CD4-positive, alpha-beta T cell treated with Interleukin-21 for 1 hour (primary cell): ENCODE measurements at places on chromosomes 2 and 18.

GRCh38 chr2:145815933-145816332 lies 1296.0 kb upstream of the ZEB2 start:
- DNase-seq: no peak

DNA sequence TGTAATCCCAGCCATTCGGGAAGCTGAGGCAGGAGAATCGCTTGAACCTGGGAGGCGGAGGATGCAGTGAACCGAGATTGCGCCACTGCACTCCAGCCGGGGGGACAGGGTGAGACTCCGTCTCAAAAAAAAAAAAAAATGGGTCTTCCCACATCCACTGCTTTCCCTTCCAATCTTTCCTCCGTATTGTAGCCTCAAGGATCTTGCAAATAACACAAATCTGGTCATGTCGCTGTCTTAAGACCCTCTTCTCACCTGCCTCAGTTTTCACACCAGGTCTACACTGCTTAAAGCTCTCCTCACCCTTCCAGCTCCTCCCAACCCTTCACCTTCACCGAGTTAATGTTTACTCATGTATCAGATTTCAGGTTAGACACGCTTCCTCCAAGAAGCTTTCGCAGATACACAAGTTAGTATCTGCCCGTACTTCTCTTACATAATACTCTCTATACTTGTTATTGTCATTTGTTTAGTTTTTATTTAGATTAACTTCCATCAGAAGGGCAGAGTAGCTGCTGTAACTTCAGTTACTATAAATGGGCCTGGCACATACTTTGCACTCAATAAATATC lies 1.5 kb downstream of the IER3IP1 start:
- no peak for DNase-seq

DNA sequence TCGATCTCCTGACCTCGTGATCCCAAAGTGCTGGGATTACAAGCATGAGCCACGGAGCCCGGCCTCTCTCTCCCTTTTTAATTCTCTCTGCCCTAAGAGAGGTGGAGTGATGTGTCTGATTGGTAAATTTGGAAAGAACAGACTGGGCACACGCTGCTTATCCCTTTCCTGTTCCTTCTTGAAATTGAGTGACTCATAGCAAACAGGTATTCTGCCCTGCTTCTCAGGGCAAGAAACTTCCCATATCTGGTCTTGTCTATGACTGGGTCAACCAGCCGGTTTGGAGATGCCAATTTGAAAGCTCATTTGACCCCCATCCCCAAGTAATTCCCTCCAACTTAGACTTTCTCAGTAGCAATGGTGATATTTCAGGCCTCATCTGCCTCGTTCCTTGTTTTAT lies 15.0 kb downstream of the LYPD1 start:
- no peak for DNase-seq

DNA sequence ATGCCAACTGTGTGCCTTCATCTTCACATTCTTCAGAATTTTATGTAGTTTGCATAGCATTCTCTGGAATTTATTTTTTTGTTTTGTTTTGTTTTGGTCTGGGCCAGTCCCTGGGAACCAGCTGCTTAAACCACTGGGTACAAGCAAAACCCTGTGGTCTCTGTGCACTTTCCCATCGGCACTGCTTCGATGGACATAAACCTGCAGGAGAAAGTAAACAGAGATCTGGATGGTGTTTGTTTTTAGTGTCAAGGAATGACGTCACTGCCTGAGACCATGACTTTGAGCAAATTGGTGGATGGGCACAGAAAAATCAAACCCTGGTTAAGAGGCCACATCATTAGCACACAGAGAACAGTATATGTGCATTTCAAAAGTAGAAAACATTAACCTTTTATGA lies 64.7 kb upstream of the RASGRP3 start:
- DNase-seq: no peak

DNA sequence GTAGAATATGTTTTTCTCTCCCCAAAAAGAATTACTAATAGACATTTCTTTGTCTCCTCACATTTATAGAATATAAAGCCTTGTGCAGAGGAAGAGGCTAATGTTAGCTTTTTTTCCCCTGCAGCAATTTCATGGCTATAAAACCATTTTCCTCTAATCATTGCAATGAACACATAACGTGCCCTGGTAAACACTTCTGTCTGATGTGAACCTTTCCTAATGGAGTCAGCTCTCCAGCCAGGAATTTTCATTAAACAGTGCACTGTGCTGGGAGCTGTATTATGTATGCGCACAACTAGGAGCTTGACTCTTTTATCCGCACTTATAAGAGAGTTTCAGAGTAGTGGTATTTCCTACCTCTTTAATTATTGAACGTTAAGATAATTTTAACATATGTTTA lies 63.9 kb upstream of the SPATS2L start:
- no peak for DNase-seq

- no peak for DNase-seq
These were observed 16.7 kb downstream of the DPYSL5 start for GRCh38 chr2:26864646-26865045.

DNA sequence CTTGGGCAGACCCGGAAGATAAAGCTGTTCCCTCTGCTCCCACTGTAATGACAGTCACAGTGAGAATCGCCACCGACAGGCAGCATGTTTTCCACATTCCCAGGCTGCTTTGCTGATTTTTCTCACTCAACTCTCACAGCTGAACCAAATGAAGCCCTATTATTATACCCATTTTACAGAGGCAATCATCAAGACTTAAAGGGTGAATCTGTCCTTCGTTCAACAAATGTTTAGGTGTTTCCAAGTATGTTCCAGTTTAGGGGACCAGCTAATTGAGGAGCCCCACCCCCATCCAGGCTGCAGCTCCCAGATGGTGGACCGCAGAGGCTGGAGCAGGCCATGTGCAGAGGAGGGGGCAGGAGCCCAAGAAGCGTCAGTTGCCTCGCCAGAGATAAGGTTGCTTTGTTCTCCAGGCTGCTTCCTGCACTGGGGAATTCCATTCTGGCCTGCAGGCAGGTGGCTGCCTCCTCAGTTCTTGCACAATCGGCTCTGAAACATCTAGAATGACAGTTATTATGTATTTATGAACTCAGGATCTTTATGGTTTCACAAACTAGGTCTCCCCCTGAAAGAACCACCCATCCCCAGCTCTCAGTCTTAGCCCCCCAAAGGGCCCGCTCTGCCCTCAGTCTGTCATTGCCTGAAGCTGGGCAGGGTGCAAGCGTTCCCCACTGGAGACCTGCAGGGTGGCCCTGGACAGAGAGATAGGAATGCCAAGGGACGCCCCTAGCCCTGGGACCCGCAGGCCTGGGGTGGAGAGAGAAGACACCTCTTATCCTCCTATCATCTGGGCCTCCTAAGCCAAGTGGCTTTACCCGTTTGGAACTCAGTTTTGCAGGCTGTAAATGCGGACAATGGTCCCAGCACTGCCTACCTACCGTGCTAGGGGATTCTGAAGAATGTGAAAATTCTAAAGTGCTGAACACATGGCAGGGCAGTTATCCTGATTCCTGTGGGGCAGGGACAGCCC lies 49.1 kb upstream of the MYCN start:
- no peak for DNase-seq

GRCh38 chr18:75052475-75052874 lies 156.5 kb downstream of the PTGR3 start:
- DNase-seq: no peak

DNA sequence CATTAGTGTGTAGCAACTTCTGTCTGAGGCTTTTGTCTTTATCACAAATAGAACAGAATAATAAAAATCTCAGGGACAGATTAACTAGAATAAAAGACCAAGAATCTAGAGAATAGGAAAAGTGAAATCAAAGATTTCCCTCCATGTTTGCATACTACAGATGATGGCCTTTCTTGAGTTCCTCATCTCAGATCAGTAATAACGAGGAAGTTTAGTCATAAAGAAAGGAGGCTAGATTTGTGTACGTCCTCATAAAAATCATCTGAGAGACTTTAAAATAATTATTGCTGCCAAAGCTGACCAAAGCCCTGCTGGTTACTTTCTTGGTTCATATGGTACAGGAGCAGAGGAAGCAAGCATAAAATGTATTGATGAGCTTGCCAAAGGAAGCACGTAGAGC lies 117.3 kb downstream of the MIB1 start:
- no peak for DNase-seq

DNA sequence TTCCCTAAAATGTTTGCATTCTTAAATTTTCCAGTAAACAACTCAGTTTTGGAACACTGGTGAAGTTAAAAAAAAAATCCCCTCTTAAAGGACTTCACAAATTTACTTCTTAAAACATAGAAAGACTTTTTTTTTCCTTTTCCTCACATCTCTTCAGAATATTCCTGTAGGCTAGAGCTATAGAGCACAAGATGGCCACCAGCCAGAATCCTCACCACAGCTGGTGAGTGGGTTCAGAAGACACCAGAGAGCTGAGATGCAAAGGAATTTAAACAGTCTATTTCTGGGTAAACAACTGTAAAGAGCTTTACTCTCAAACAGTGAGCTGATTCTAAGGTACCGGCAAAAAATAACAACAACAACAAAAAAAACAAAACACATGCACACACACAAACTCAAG lies 252.8 kb downstream of the LRP1B start:
- DNase-seq: no peak

GRCh38 chr2:84904717-84905174 lies 710 bp upstream of the TMSB10 start:
- DNase-seq: peak; percentile 41

DNA sequence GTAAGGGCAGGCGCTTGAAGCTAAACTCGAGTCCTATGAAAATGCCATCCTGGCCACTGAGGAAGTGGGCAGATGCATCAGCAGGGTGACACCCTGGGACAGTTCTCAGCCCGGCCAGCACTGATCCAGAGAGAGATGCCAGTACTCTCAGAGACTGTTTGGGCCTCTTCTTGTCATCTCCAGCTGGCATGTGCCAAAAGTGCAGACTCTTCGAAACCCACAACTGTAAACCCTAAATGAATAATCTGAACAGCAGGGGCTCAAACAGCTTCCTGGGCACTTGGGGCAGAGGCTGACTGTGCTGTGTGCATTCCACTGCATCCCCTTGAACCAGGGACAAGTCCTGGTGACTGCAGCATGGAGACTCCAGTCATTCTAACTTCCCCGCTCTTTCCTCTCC lies 204.2 kb upstream of the SMAD2 start:
- DNase-seq: no peak

GRCh38 chr2:188345020-188345419 lies 53.3 kb downstream of the GULP1 start:
- no peak for DNase-seq

DNA sequence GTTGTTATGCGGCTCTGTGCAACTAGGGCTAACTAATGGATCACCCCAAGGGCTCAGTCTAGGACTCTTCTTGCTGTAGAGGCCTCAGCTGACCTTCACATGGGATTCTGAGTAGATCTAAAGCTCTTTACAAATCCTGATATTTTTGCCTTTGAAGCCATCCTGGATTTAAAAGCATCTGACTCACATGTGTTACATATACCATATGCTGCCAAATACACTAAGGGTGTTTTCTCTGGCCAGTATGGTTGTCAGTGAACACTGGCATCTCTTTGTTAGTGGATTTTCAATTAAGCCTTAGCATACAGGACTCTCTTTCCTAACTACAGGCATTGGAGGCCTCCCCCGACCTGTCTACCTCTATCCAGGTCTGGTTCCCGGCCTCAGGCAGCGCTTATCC lies 992.8 kb upstream of the FANCL start:
- no peak for DNase-seq

GRCh38 chr2:1222056-1222455 lies 191.2 kb upstream of the TPO start:
- no peak for DNase-seq

- DNase-seq: no peak
These were observed 77.4 kb downstream of the NRP2 start for GRCh38 chr2:205759732-205760131.

DNA sequence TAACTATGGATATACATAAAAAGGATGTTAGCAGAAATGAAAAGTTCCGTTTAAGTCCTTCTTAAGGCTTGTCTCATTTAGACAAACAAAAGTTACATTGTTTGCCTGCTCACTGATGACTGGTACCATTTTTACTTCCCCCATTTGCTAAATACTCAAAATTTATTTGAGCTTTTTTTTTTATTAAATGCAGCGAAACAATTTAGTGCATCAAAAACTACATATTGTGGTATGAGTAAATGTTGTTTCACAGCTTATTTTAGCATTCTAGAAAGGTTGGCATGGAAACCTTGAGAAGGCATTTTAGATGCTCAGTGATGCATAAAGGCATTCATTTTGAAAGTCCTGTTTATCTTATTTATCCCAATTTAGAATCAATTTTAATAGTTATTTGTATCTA lies 100.0 kb downstream of the MAP2 start:
- no peak for DNase-seq
